ENCODE measurements at places on chromosomes 11 and 22.

GRCh38 chr11:85748455-85748891 lies 62.5 kb downstream of the SYTL2 start:
- DNase-seq: no peak

GRCh38 chr11:77522215-77522614 lies 48.3 kb upstream of the PAK1 start:
- no peak for DNase-seq

GRCh38 chr11:12792018-12792417 lies 117.8 kb downstream of the TEAD1 start:
- no peak for DNase-seq

GRCh38 chr11:126344141-126345080 lies 11.1 kb upstream of the ST3GAL4 start:
- DNase-seq: no peak
